ENCODE measurements at places on chromosomes 11 and 22.

DNA sequence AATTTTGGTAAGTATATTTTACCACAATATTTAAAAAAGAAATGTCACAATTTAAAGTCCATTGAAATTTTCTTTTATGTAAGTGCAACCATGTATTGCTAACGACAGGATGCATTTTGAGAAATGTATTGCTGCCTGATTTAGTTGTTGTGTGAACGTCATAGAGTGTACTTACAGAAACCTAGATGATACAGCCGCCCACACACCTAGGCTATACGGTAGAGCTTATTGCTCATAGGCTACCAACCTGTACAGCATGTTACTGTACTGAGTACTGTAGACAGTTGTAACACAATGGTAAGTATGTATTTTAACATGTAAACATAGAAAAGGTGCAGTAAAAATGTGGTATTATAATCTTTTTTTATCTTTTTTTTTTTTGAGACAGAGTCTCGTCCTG lies 48.1 kb downstream of the CBL start:
- DNase-seq, result no peak

DNA sequence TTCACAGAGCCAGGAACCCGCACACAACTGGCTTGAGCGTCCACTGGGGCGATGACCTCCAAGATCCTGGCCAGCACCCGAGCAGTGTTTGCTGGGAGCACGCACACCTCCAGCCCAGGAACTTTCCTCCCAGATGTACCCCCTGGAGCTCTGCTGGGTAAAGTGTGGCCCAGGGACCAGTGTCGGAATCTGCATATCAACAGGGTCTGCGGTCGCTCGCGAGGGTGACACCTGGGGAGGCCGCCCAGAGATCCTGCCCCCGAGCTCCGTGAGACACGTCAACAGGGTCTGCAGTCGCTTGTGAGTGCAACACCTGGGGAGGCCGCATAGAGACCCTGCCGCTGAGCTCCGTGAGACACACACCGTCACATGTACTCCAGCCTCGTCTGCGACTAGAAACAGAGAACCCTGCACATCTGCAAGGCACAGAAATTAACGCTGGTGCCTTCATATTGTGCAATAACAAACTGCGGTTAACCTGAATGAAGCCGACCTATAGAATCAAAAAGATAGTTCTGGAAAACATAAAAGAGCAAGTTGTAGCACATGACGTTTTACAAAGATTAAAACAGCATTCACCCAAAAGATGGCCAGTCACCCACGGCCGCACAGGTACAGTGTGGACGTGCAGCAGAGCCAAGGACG lies 172.4 kb downstream of the BRD1 start:
- no peak for DNase-seq

DNA sequence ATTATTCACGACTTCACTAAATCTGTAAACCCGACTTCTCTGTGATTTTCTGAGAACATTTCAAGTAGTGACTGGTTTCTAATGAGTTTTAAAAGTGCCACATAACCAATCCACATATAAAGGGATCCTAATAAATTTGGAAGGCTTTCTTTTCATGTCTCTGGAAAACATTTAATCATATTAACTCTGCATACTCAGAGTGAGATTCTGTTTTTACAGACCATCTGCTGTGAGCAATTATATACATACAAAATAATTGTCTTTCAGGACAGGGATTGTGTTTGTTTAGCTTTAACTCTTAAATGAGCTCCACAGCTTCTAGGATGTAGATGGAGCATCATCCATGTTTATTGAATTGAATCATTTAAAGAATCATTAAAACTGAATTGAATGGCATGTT lies 65.1 kb downstream of the PRMT3 start:
- DNase-seq, result no peak

DNA sequence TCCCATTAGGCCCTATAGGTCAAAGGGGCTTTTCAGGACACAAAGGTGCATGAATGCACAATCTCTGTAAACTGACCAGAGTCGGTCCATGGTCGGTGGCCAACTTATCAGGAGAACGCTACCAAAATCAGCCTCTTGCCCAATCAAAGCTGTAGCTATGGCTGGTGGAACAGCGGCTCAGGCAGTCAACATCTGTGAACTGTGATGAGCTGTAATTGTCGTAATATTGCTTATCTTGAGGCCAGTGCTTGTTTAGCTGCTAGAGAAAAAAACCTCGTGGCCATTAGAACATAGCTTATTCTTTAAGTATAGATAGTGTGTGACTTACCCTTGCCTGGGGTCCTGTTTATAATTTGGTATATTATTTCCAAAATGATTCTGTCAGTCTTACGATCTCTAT lies 14.4 kb upstream of the CHST1 start:
- no peak for DNase-seq

DNA sequence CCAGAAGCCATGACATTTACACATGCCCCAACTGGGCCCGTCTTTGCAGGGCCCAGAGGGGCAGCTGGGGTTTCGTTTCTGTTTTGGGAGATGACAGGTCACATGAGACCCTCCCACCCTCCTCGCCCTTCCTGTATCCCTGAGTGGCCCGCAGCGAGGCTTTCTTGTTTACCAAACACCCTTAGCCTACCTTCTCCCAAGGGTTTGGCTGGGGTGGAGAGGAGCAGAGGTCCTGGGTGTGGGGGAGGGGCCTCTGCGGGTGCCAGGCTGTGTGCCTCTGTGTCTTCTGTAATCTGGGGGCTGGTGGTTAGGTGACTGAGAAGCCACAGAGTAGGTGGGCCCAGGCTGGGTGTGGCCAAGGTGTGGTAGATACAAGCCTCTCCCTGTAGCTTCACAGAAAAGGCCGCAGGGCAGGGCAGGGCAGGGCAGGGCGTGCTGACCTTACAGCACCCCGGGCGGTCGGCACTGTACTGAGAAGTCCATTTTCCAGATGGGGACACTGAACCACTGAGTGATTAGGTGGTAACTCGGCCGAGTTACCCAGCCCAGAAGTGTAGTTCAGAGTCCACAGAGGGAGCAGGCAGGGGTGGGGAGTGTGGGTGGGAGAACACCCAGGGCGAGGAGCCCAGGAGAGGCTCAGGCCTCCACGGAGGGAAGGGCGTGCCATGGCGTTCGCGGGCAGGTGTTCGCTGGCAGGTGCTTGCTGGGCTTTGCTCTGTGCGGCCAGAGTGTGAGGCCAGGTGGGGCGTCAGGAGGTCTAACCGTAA lies 8.7 kb downstream of the PRR5 start:
- DNase-seq, result peak; percentile 35
